ENCODE measurements at places on chromosomes 3 and 15. TPM values are rescaled to one million over a fixed set of nuclear protein-coding genes. Genes with fewer than 3 reads are reported as not detected.

MESP2 gene
- total RNA-seq, result 0.28 TPM

ABI3BP gene
- total RNA-seq, result 4.2 TPM

DNA sequence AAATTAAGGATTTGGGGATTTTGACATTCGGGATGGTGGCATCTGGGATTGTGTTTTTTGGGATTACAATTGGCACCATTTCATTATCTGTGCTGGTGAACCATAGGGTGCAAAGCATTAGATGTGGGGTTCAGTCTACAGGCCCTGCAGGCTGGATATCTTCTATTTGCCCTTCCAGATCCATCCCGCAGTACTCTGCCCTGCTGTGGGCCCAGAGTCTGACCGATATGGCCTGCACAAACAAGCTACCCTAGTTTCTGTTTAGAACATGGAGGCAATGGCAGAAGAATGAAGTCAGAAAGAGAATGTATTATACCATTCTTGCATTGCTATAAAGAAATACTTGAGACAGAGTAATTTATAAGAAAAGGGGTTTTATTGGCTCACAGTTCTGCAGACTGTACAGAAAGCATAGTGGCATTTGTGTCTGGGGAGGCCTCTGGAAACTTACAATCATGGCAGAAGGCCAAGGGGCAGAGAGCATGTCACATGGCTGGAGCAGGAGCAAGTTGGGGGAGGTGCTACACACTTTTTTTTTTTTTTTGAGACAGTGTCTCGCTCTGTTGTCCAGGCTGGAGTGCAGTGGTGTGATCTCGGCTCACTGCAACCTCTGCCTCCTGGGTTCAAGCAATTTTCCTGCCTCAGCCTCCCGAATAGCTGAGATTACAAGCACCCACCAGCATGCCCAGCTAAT is 93.7 kb downstream of the NCEH1 start:
- no peak for DNase-seq

GRCh38 chr3:46930945-46931403 is 45.6 kb downstream of the CCDC12 start:
- DNase-seq, result no peak

GRCh38 chr3:66494959-66495667 is 5.7 kb downstream of the LRIG1 start:
- DNase-seq, result no peak

DNA sequence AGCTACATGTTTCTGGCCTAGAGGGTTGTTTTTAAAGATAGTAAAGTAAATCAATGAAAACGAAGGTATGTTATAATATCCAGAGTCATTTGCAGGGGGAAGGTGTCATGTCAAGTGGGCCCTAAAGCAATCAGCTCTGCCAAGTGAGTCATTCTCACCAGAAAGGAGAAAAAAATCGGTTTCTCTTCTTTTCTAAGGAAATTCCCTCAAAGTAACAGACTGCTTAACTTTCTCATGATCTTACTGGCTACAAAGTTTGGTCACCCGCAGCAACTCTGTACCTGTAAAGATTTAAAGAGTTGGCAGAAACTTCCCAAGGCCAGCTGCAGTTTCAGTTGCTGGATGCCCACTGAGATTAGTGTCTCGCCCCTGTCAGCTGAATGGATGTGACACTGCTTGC is 5.5 kb upstream of the FSIP1 start:
- peak; percentile 52 for DNase-seq

DNA sequence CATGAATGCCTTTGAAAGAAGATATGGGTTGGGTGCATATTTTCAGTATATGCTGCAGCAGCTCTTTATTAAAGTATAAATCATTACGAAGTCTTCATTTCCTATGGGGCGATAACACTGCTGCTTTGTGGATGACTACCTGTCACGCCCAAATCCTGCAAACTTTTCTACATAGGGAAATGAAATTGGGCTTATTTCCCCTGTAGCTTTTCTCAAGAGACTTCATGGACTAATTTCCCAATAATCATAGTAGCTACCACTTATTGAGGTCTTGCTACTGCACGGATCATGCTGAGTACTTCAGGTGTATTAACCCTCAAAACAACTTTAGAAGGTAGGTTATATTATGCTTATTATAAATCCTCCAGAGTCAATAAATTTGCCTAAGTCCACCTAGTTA is 8.0 kb downstream of the TGFBR2 start:
- DNase-seq, result no peak

DNA sequence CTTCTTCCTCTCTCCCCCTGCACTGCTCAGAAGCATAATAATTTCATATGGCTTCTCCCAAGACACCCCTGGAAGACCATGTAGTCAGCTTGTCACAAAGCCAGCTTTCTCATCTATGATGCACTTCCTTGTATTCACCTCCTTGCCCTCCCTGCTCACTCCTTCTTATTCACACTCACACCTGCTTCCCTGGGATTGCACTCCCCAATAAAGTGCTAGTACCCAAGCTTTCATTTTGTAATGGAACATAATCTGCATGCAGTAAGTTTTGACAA is 76.9 kb upstream of the FRMD4B start:
- DNase-seq, result no peak

DNA sequence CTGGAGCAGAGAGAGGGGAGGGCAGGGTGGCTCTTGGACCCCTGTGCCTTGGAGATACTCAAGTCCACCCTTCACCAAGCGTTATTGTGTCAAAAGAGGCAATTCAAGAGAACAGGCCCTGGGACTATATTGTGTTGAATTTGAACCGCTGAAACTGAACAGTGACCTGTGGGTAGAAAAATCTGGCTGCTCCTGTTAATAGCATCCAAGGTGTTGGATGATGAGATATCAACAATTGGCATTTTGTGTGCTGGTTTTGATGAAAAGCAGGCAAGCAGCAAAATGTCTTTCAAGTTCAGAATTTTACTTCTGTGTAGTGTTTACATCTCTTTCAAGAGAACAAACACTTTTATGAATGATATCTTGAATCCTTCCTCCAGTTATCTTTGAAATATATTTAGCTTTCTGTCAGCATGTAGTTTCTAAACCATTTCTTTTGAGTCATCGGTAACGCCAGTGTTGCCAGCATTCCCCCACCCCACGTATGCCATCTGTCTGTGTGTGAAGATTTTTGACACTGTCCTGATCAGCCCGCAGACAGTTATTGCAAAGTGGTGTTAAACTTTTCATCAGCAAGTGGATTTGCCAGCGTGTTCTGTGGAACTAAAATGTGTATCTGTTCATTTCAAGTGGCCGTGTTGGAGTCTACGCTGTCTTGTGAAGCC is 34.8 kb downstream of the PDHB start:
- no peak for DNase-seq

GRCh38 chr3:194748225-194748624 is 62.5 kb downstream of the FAM43A start:
- no peak for DNase-seq

- DNase-seq, result peak; percentile 57
Measured at GRCh38 chr3:168847291-168847883, 751.7 kb upstream of the GOLIM4 start.

GRCh38 chr15:82670699-82671098 is 23.5 kb upstream of the CPEB1 start:
- DNase-seq, result no peak

SHQ1 gene
- total RNA-seq, result 19.4 TPM

SCN11A gene
- total RNA-seq, result not detected

- no peak for DNase-seq
Measured at GRCh38 chr3:151183265-151183671, 19.7 kb downstream of the GPR171 start.

CHRNA7 gene
- not detected for total RNA-seq

TBC1D21 gene
- total RNA-seq, result not detected

DNA sequence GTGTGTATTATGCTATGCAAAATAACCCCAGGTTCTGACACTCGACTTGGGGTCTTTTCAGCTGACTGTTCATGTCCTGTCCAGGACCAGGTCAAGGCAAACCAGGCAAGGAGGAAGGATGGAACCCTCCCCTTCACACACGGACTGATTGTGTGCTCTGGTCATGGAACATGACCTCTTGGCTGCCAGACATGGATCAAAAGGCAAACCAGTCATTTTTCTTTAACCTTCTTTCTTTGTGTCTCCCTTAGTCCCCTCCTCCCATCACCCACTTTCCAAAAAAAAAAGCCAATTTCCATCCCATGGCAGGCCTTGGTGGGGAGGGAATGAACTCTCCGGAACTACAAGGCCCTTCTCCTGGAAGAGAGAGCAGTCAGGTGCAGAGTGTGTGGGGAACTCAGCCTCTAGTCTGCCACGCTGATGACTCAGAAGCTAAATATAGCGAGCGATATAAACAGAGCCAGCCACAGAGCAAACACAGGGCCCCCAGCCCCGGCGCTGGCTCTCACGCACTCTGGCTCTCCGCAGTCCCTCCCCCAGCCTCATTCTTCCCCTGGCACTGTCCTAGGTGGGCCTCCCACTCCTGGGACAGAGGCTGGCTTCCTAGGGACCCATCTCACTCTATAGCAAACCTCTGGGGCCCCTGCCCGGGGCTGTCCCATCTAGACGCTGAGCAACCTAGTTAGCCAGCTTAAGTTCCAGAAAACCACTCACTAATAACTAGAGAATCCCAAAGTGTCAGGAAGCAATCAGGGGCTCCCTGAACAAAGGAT is 10.0 kb downstream of the BMF start:
- peak; percentile 98 for DNase-seq

LRTM1 gene
- not detected for total RNA-seq

- peak; percentile 51 for DNase-seq
Measured at GRCh38 chr15:39083213-39083612, 497.7 kb upstream of the THBS1 start.

AP4E1 gene
- 6.8 TPM for total RNA-seq

LINGO1 gene
- total RNA-seq, result not detected

DNA sequence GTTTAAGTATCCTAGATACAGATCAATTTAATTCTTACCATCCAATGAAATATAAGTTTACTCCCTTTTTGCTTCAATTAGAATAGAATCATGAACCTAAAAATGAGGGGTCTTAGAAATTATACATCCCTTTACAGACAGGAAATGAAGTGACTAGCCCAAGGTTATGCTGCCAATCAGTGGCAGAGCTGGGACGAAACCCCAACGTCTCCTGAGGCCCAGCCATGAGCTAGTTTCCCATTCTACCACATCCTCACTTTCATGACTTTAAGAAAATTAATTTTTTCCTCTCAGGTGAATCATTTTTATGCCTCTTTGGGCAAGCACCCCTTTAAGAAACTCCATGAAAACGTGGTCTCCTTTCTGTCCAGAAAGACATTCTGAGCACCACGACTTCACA is 11.2 kb downstream of the LRIG1 start:
- no peak for DNase-seq

GRCh38 chr3:183298701-183299153 is 45.7 kb downstream of the B3GNT5 start:
- peak; percentile 94 for DNase-seq

DNA sequence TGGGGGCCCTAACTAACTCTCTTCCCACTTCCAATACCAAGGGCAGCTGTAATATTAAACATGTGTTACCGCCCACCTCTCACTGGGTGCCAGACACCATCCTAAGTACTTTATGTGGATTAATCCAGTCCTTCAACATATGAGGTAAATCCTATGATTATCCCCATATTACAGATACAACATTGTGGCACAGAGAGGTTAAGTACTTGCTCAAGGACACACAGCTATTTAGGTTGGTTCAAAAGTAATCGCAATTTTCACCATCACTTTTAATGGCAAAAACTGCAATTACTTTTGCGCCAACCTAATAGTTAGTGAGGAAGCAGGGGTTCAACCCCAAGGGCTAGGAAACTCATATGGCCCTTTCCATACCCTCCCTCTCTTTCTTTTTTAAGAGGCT is 100.8 kb downstream of the SEMA5B start:
- no peak for DNase-seq

DNA sequence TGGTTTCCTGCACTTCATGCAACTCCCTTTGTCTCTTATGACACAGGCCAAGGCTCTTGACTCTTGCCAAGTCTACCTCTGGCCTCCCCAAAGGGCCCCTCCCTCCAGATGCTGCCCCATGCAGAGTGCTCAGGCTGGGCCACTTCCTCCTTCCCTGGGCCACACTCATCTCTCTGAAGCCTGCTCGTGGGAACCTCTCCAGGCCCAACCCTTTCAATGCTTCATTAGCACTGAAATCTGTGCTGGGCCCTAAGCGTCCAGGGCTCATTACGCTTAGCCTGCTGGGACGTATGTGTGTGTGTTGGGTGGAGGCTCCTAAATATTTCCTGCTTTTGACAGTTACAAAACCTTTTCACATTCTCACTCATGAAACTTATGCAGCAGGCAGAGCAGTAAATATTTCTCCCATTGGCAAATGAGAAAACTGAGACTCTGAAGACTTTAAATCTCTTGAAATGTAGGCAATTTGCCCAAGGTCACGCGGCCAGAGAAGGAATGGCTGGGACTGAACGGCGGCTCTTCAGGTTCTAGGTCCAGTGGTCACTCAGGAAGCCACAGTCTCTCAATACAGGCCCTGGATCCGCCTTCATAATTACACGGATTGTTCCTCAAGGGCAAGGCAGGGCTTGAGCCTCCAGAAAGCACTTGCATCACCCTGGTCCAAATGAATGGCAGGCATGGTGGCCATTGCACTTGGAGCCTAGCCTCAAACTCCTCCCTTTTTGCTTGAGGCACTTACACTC is 241.7 kb upstream of the HES1 start:
- DNase-seq, result no peak

DNA sequence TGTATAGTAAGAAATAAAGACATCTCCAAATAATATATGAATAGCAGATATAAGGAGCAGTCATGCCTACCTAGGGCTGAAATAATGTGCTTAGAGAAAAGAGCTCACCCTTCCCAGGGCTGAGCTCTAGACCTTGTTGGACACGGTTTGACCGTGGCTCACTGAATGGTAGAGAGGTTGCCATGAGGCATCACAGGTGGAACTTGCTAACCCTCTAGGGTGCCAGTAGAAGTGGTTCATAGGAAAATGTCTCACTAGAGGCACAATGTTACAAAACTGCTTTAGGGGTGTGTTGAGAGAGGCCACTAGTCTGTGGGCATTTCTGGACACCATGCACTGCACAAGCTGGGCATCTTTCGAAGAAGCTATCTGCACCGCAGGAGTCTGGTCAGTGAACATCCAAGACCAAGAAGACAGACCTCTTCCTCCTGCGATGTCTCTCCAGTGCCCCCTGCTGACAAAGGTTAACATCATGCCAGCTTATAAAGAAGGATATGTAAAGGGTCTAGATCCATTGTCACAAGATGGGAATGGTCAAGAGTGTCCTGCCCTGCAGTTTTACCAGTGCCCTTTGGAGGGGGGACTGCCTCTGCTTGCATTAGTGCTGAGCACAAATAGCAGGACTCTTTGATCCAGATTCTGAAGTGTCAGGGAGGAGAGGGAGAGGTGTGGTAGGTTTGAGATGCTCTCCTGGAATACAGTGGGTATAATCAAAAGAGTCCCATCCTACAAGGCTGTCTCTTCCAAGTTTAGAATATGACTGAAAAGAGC is 266.8 kb downstream of the ZNF385D start:
- DNase-seq, result peak; percentile 62

GRCh38 chr15:90099868-90100831 is 2.1 kb downstream of the IDH2 start:
- DNase-seq, result peak; percentile 53
